ENCODE measurements at places on chromosomes 7 and 10.

GRCh38 chr7:47895026-47895425 is 53.2 kb downstream of the PKD1L1 start:
- DNase-seq = no peak

DNA sequence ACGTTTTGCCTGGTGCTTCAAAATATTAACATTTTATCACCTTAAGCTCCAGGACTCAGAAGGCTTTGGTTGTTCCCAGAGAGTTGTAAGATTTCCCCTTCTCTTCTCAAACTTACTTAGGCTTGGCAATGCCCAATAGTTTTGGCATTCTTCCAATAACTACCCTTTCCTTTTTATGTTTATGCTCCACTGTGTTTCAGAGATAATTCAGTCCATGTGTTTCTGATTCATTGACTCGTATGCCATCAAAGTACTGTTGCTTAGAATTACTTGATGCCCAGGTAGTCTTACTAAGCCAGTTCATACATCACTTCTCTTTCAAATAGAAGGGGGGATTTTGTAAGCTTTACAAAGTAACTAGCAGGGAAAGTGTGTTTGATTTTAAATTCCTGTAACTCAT is 66.6 kb downstream of the AGMO start:
- no peak for DNase-seq

DNA sequence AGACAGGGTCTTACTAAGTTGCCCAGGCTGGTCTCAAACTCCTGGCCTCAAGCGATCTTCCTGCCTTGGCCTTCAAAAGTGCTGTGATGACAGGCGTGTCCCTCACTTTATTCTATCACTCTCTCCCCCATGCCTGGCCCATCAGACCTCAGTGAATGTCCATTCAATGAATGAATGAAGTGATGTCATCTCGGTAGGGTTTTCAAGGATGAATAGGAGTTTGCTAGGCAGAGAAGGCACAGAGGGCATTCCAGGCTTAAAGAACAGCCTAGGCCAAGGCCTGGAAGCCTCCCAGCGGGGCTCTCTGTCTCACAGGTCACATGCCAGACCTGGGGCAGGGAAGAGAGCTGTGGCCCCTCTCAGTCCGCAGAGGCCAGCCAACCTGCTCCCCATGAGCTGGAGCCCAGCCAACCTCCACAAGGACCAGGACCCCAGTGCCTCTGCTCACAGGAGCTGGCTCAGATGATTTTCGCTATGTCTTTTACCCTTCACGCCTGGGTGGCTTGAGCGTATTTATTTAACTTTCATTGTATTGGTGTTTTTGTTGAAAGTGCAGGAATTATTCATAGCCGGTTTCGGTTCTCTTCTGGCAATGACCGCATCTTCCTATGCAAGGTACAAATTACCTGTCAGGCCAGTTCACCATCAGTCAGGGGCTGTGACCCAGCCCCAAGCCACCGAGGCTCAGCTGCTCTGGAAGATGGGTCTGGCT is 11.8 kb upstream of the TNRC18 start:
- DNase-seq = no peak

DNA sequence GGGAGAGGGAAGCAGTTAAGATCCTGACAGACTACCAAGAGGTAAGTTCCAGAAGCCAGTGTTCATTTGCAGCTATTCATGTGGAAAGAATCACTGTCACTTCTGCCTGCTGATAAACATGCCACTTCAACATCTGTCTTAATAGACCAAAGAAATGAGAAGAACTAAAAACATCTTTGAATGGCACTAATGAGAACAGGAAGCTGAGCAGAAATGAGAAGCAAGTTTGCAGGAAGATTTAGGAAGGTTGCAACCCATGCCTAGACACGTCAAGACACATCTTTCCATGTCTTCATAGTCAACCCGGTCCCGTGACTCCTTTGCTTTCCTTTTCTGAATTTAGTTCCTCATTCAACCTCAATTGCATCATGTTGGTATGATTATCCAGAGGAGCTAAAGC is 180.0 kb downstream of the PDE1C start:
- DNase-seq = no peak

- DNase-seq = no peak
Measured at GRCh38 chr7:25656581-25657026, 428.3 kb upstream of the NPVF start.

DNA sequence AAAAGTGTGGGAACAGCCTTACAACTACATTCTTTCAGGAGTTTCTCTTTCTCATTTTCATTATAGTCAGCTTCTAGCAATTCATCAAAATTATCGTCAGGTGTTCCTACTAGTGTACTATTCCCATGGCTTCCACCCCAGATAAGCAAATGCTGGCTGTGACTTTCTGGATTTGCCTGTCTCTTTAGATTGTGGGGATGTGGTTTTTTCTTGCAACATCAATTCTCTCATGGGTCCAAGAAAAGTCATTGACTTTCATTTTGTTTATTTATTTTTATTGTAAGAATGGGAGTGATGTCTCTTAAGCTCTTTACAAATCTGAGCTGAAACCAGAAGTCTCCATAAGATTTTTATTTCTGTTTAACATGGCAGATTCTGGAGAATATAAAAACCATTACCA is 349.7 kb upstream of the SEMA3C start:
- DNase-seq = no peak

All from erythroblast (primary cell).